ENCODE measurements at places on chromosomes 4 and X.

DNA sequence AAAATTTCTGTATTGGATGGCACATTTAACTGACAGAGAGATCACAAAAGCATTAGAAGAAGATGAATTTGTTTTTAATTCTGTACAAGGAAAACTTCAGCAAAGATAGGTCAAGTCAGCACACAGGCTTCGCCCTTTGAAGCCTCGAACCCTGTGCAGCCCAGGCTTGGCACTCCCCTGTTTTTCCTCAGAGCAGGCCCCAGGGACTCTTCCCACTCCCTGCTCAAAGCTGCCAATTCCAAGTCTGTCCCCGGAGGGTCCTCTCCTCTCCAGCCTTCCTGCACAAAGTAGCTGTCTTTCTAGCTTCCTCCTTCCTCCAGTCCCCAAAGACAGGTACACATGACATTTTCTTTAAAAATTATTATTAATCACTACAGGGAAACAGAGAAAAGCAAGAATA lies 466.3 kb downstream of the PPARGC1A start:
- DNase-seq, result no peak

- peak; percentile 7 for DNase-seq
These were observed 172.0 kb downstream of the AASDH start for GRCh38 chr4:56215141-56215783.

GRCh38 chrX:73817393-73818199 lies 254.6 kb downstream of the CHIC1 start:
- no peak for DNase-seq

DNA sequence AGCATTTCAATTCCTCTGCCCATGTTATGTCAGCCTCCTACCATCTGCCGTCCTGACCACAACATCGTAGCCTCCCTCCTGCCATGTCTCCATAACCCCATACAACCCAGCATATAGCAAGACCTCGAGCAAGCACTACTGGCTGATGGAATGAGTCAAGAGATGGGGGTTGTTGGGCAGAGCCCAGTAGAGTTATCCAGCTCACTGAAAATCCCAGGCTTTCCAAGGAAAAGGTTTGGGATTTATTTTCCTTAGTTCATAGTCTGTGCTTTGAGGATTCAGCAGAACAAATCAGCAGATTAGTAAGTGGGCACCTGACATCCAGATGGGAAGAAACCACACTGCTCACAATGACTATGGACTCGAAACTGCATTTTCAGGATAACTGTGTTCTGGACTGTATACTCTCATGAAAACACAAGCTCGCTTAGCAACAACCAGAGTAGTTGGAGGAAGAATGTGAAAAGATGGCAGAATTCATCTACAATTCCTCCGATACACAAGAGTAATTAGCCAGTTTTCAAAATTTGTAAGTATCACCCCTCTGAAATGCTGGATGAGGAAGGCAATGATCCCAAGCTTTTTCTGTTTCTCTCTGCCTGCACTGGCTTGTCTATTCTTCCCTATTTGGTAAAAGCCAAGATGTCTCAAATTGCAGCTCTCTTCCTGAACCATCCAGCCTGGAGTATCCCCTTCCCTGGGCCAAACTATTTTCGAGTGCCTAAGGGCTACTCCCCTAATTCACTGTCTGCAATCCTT lies 186.2 kb upstream of the TBL1X start:
- DNase-seq, result no peak

DNA sequence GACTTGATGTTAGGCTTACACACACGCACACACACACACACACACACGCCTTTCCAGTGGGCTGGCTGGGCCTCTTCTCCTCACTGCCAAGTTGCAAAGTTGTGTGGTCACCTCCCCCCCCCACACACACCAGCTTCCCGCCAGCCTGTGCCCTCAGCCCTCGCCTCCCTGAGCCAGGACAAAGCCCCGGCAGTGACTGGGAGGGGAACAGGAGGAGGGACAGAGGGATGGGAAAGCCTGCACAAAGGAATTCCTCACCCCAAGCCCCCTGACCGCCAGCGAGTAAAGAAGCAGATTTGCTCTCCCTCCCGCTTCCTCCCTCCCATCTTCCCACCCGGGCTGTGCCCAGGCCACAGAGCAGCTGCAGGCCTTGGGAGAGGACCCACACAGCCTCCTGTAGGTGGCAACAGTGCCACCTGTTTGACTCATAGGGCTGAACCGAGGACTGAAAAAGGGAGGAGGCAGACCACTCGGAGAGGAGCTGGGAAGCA lies at the start of gene GDPD2:
TSS of gene GDPD2 (plus strand) at position 464 of the 491 bp plus-strand sequence. CDS start 1,671 bp downstream, outside the sequence.
- DNase-seq, result peak; percentile 28

DNA sequence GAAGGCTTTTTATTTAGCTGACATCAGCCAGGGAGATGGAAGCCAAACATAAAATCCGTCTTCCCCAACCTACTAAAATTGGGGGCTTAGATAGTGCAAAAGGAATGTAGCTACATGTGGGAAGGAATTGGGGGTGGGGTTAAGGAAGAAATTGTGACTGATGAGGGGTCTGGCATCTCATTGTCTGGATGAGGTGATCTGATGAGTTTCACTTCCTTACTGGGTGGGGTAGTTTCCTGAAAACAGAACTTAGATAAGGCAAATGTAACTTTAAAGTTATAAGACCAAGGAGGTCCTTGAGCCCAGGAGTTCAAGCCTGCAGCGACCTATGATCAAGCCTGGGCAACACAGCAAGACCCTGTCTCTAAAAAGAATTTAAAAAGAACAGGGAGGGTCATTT lies 105.5 kb upstream of the NEIL3 start:
- DNase-seq, result no peak
